ENCODE measurements at places on chromosomes 13 and 19.

DNA sequence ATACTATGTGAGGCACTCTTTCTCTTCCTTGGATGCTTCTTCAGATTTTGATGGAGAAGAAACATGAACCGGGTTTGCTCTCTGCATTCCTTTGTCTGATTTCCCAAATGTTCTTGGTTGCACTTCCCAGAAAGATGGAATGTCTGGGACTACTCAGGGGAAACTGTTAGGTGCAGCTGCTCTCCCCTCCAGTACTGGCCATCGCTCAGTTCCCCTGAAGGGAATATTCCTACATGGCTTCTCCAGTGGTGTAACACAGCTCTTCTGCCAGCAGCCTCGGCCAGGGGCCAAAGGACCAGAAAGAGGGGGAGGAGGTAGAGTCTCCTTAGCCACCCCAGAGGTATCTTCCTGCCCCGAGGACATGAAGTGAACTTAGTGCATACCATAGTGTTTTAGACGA lies 33.5 kb upstream of the SPRY2 start:
- DNase-seq = no peak

GRCh38 chr19:48988286-48988685 lies 4.8 kb downstream of the GYS1 start:
- no peak for DNase-seq

GRCh38 chr19:11102944-11103343 lies 13.7 kb downstream of the LDLR start:
- DNase-seq = no peak

DNA sequence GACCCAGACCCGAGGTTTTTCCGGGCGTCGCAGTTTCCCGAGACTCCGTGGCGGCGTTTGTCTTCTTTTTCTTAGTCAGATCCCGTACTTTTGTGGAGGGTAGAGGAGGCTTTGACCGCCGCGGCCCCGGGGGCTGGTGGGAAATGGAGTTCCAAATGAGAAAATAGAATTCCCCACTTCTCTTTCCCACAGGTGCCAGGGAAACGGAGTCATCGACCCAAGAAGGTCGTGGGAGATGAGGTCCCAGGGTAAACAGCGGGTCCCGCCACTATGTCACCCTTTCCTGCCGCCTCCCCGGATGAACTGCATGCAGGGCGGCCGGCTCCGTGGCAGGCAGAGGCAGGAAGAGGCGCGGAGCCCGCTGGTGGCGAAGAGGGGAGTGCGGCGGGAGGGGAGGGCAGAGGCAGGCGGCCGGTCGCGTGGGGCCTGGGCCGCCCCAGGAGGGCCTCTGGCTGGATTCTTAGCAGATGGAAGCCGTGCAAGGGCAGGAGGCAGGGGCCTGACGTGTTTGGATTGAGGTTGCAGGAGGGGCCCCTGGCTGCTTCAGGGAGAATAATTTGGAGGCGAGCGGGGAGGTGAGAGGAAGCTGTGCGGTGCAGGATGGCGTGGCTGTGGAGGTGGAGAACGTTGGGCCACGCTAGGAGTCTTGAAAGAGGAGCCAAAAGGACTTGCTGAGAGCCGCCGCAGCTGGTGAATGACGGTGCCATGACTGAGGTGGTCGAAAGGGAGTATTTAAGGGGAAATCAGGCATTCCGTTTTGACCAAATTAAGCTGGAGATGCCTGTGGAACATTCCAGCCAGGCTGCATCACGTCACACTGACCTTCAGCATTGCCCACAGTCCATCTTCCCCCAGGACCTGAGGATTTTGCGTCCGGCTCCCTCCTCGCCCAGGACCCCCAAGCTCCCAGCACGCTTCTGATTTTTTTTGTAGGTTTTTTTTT lies 11.7 kb downstream of the CYTH2 start:
- DNase-seq = no peak

- no peak for DNase-seq
Observed at GRCh38 chr19:5594521-5594950, 26.8 kb upstream of the TINCR start.

DNA sequence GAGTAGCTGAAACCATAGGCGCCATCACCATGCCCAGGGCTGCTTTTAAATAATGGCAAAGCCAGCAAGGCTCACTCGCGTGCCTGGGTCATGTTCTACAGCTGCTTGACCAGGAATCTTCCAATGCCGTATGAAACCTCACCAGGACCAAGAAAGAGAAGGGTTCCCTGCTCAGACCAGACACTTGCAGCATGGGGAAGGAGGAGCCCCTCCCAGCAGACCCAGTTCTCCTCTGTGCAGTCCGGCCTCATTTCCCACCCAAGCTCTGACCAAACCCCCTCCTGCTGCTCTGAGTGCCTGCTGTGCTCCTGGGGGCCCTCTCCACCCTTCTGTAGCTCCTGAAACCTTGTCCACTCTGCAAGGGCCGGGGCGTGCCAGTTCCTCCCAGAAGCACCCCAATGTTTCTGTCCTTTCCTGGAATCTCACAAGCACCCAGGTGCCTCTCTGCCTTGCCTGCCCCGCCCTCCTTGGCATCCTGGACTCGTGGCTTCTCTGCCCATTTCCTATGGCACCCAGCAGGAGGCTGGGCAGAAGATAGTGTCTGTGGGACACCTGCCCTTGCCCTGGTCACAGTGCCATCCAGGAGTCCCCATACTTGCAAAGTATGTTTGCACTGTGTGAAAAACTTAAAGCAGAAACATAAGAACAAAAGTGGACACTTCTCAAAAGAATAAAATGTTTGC lies 6.8 kb upstream of the SLC7A9 start:
- DNase-seq = no peak

- no peak for DNase-seq
Observed at GRCh38 chr19:51524666-51525264, 6.7 kb downstream of the SIGLEC6 start.

DNA sequence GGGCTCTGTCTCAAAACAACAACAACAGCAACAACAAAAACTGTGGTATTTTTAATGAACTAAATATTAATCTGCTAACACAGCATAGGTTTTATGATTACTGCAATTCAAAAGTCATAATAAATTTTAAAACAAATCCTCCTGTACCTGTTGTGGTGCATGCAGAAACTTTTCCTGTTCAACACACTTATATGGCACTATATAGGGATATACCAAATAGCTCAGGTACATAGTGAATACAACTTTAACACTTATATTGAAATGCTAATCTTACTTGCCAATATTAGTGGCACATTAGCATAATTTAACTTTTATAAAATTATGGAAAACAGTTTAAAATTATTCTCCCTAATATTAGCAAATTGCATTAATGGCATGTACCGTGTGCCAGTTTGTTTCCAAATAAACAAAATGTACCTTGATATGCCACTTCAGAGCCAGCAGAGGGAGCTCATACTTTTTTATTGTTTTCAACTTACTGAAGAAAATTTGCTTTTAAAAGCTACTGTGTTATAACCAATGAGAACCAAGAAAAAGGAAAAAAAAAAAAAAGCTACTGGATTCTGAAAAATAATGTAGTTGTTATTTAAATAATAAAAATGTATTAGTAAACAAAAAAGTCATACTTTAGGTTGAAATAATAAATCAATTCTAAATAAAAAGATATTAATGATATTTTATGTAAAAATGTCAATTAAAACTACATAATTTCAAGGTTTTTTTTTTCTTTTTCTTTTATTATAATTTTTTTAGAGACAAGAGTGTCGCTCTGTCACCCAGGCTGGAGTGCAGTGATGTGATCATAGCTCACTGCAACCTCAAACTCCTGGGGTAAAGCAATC lies 18.0 kb upstream of the RBM26 start:
- no peak for DNase-seq

GRCh38 chr19:33208371-33208895 lies 14.3 kb downstream of the LRP3 start:
- DNase-seq = no peak

DNA sequence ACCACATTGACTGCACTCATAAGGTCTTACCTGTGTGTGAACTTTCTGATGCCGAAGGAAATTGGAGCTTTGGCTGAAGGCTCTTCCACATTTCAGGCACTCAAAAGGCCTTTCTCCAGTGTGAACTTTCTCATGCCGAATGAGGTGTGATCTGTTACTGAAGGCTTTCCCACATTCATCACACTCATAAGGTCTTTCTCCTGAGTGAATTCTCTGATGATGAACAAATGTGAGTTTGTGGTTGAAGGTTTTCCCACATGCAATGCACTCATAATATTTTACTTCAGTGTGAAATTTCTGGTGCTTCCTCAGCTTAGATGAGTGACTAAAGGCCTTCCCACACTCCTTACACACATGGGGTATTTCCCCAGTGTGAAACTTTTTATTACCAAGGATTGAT lies 5.7 kb downstream of the ZNF132 start:
- no peak for DNase-seq

DNA sequence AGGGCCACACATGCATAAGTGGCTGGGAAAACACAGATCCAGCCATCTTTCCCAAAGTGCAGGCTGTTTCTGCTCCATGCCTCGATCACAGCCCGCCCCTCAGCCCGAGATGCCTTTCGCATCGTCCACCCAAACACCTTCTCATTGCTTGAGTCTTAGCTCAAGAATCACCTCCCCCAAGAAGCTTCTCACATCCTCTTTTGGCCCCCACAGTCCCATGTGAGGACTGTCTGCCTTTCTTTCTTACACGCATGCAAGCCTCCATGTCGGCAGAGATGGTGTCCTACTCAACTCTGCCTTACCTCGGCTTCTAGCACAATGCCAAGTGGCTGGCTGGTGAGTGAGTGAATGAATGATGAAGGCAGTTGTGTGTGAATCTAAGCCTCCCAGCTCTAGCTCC lies 18.1 kb upstream of the GSX1 start:
- DNase-seq = no peak

DNA sequence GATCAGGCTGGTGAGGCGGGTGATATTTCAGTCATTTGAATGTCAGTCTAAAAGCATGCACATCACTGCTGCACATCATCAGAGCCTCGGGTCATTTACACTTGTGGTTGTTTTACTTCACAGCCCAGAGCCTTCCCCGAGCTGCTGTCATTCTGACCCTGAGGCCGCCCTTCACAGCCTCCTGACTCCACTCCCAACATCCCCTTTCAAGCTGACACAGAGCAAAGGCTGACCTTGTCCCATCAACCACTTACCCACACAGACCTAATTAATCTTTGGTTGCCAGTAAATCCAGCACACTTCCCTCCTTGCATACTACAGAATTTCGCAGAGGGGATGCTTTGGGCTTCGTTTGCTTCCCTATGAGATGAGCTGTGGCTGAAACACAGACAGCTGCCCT lies 528.1 kb downstream of the DIAPH3 start:
- DNase-seq = no peak

GRCh38 chr13:19179916-19180315 lies 1.7 kb downstream of the TUBA3C start:
- no peak for DNase-seq

- no peak for DNase-seq
Observed at GRCh38 chr13:94431574-94431973, 47.9 kb downstream of the DCT start.

- no peak for DNase-seq
Observed at GRCh38 chr13:109642358-109642757, 144.0 kb downstream of the IRS2 start.

GRCh38 chr19:50190439-50190891 lies 13.0 kb upstream of the MYH14 start:
- DNase-seq = no peak

- DNase-seq = peak; percentile 37
Observed at GRCh38 chr19:35030257-35031071, at the start of gene SCN1B. Gene SCN1B (plus strand): TSS chr19:35030470. CDS start chr19:35030821, 351 bp downstream.

DNA sequence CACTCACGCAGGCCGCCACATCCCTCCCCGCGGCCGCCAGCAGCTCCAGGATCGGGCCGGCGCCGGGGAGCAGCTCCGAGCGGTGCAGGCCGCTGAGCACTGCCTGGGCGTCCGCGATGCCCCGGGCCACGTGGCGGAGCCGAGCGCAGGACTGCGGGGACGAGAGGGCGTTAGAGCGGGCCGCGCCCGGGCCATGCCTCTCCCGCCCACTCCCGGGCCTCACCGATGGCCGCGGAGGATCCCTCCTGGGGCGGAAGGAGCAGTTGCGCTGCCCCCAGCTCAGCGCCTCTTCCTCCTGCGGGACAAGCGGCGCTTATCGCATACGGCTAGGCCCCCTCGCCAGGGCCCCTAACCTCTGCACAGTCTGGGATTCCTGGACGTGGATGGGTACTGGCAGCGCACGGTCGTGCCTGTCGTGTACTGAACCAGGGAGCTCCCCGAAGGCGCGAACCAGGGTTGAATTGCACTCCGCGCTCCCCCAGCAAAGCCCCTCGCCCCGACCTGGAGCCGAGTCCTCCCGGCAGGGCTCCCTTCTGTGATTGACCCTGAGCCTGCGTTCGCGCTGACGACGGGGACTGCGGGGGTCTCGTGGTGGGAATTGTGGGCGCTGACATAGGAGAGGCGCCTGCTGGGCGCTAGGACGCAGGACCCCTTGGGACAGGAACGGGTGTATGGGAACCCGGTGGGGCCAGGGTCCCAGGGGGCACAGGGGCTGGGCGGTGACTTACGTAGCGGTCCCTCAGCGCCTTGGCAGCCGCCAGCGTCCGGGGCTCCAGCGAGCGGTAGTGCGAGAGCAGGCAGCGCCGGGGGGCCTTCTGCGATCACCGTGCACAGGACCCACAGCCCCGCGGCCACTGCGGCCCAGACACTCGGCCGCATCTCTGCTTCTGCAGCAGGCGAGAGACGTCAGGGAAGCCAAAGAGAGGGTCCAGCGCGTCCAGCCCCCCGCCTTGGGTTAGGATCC lies 673 bp downstream of the IFNL4 start:
- no peak for DNase-seq

DNA sequence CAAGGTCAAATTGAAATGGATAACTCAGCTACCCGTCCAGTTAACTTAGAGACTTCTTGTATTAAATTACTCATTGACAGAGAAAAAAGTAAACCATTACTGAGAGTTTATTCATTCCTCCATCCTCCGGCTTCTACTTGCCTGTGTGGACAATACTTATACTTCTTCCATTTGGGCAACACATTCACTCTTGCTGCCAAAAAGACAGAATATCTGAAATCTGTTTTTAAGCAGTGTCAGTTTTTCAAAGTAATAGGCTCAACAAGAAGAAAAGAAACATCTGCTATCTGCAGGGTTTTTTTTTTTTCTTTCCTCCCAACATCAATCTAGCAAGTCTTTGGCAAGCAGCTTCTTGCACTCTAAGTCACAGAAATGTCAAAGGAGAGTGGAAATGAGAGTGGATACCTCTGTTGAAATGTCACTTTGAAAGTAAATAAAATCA lies 1142.8 kb downstream of the PCDH9 start:
- DNase-seq = no peak

DNA sequence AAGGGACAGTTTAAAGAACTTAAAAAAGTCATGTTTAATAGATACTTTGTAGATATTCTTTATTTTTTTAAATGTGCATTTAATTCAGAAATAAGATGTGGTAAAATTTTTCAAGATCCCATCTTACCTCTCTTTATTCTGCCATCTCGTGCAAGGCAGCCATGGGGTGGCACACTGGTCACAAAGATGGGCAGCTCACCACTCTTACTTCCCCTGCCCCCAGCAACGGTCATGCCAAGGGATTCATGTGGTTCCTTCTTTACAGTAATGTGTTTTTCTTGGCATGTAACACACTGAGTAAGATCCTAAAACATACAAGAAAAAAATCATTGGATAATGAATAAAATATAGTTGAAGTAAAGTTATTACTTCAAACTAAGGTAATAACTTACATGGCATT lies 64.2 kb downstream of the LNX2 start:
- DNase-seq = no peak

All from stimulated activated CD8-positive, alpha-beta memory T cell treated with anti-CD3 and anti-CD28 coated beads, Interleukin-4, amount 100 ng/mL, for 4 hours (primary cell).